ENCODE measurements at places on chromosomes 6 and 20.

GRCh38 chr20:15026759-15027158, 689.3 kb upstream of the FLRT3 start:
- DNase-seq, result no peak

- DNase-seq, result no peak
These were observed 22.6 kb downstream of the ETV7 start for GRCh38 chr6:36364669-36365479.

DNA sequence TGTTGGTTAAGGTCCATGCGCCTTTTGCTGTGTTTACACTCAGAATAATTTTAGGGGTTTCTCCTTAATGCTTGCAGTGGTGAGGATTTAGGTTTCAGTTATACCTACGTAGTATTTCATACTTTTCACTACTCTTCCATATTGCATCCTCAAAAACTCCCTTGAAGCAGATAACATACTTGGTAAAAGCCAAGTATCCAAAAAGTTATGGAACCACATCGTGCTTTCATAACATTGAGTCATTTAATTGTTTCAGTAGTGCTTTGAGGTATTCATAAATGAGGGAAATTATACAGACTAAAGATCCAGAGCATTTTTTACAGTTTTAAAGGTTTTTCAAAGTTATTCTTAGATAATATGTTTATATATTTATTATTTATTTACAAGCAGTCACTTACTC, 4.0 kb upstream of the ATXN1 start:
- DNase-seq, result no peak

- peak; percentile 65 for DNase-seq
These were observed 54.9 kb downstream of the TAF4 start for GRCh38 chr20:62010551-62011402.

DNA sequence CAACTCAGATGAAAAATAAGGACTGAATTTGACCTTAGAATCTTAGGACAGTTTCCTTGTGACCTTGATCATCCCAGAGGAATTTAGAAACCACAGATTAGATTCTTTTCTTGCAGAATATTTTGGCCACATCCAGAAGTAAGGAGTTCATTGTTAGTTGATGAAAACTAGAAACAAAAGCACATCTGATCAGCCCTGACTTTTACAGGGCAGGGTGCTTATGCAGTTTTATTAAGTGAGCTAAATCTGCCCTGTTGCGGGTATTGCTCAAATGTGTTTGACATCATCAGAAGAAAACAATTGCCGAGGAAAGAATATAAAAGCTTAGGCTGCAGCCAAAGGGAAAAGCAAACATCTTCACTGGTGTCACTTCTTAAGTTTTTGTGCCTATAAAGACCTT, 100.8 kb downstream of the MTFR2 start:
- no peak for DNase-seq
